Sigmoid colon (tissue), 7 donors: ENCODE measurements at places on chromosomes 4 and X. TPM values are rescaled to one million over a fixed set of nuclear protein-coding genes. Genes with fewer than 3 reads are reported as not detected.

ENPP6 gene
- 0.27 TPM for total RNA-seq

DNA sequence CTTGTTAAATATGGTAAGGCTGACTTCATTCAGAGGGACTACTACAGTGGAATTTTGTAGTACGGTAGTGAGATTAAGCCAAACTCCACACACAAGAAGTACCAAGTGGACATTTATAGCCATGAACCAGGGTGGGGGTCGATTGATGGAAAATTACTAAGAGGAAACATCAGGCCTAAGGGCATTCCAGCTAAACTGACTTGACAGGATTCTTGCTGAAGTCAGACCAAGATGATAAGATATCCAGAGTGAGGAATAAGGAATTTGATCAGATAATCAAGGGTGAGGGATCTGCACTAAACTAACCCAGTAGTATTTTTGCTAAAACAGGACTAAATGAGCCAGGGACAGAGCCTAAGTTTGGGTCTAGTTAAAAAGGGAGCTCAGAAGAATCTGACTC, 597.5 kb downstream of the RPA4 start:
- H3K27me3 ChIP-seq = no peaks in the 10 kb centered on the region
- H3K27ac ChIP-seq = no peak overlapping the region
- DNase-seq = no peak
- H3K36me3 ChIP-seq = no peaks in the 10 kb centered on the region

PPARGC1A gene
- 3.2 TPM for total RNA-seq

- H3K4me1 ChIP-seq = no peaks in the 10 kb centered on the region
- no peak for DNase-seq
- H3K36me3 ChIP-seq = no peaks in the 10 kb centered on the region
- no peaks in the 10 kb centered on the region for H3K27me3 ChIP-seq
These were observed 49.5 kb downstream of the SHISA3 start for GRCh38 chr4:42446823-42447222.

GRCh38 chrX:130626521-130626920, 224.7 kb downstream of the RBMX2 start:
- DNase-seq = no peak
- no peaks in the 10 kb centered on the region for H3K36me3 ChIP-seq
- no peaks in the 10 kb centered on the region for H3K27me3 ChIP-seq
- H3K4me3 ChIP-seq = no peak overlapping the region
- H3K27ac ChIP-seq = no peak overlapping the region
- no peaks in the 10 kb centered on the region for H3K4me1 ChIP-seq

DNA sequence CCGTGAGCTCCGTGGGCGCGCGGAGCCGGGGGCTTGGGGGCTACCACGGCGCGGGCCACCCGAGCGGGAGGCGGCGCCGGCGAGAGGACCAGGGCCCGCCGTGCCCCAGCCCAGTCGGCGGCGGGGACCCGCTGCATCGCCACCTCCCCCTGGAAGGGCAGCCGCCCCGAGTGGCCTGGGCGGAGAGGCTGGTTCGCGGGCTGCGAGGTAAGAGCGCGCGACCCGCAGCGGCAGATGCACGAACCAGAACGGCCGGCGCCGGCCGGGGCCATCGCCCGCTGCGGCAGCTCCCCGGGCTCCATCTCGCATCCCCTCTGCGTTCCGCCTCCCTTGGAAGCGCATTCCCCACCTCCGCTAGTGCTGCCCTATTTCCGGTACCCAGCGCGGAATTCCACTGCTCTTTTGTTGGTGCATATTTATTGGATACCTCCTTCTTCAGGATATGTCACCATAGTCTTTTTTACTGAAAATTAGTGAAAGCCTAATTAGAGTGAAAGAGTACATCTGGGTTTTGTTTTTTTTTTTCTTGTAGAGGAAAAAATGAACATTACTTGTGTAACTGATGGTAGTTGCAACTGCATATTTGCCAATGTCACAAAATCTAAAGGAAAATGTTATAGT, 797 bp downstream of the PKD2 start:
- peak; percentile 75 for DNase-seq
- no peaks in the 10 kb centered on the region for H3K36me3 ChIP-seq
- H3K4me1 ChIP-seq = no peaks in the 10 kb centered on the region
- H3K27ac ChIP-seq = peak overlapping the region; percentile 95
- H3K4me3 ChIP-seq = peak overlapping the region; percentile 80

MAGEA9B gene
- total RNA-seq = not detected

TRPC3 gene
- total RNA-seq = 0.36 TPM

EBP gene
- 22.7 TPM for total RNA-seq

- no peak for DNase-seq
- H3K4me1 ChIP-seq = peaks cover 27% of the 10 kb centered on the region
- H3K4me3 ChIP-seq = no peak overlapping the region
- no peaks in the 10 kb centered on the region for H3K36me3 ChIP-seq
- H3K27me3 ChIP-seq = no peaks in the 10 kb centered on the region
These were observed 86.0 kb downstream of the WWC2 start for GRCh38 chr4:183185018-183185417.

DNA sequence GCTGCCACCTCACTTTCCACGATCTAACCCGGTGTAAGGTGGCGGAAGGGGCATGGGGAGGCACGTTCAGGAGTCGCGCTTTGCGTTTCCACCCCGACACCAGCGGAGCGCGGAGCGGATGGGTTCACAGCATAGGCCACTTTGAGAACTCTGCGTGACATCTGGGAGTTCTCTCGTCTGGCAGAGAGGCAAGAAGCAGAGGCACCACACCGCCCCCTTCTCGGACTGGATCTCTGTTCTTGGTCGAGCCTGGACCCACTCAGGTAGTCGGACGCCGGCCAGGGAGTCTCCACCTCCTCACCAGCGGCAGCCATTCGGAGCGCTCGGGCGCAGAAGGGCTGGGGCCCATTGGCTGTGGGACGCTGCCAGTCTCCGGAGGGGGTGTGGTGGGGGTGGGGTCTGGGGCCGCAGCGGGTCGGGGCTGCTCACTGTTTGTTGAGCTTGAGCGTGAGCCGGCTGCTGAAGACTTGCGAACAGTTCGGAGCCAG, at the start of gene DACH2:
Gene DACH2 (plus strand): TSS at position 428 of the 488 bp plus-strand sequence.
- peaks cover 11% of the 10 kb centered on the region for H3K4me1 ChIP-seq
- H3K27me3 ChIP-seq = peaks cover 5% of the 10 kb centered on the region
- H3K36me3 ChIP-seq = no peaks in the 10 kb centered on the region

UCHL1 gene
- 125 TPM for total RNA-seq

- no peaks in the 10 kb centered on the region for H3K36me3 ChIP-seq
- H3K4me3 ChIP-seq = no peak overlapping the region
- DNase-seq = peak; percentile 59
- H3K27me3 ChIP-seq = no peaks in the 10 kb centered on the region
- no peaks in the 10 kb centered on the region for H3K4me1 ChIP-seq
These were observed 191.8 kb downstream of the ADAM29 start for GRCh38 chr4:175109933-175110332.

DNA sequence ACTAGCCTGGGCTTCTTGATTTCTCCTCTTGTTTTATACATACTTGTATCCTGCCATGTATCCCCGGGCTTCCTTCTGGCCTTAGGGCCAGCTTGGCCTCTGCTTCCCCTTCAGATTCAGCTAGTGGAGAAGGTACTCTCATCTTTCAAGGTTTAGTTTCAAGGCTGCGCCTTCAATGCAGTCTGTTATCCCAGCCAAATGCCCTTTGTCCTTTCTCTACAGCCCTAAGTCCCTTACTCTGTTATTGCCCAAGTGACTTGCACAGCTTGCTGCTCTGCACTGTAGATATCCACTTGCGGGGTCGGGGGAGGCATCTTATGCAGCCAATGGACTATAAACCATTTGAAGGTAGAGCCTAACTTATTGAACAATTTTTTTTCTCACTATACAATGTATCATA, 357.5 kb downstream of the PPP1R2C start:
- no peak for DNase-seq
- H3K27me3 ChIP-seq = no peaks in the 10 kb centered on the region
- H3K27ac ChIP-seq = no peak overlapping the region
- no peaks in the 10 kb centered on the region for H3K36me3 ChIP-seq
- H3K4me1 ChIP-seq = no peaks in the 10 kb centered on the region

GRCh38 chr4:10808591-10808990, 124.0 kb upstream of the CLNK start:
- no peak overlapping the region for H3K4me3 ChIP-seq
- no peaks in the 10 kb centered on the region for H3K27me3 ChIP-seq
- no peaks in the 10 kb centered on the region for H3K36me3 ChIP-seq
- peaks cover 10% of the 10 kb centered on the region for H3K4me1 ChIP-seq
- peak; percentile 67 for DNase-seq
- no peak overlapping the region for H3K27ac ChIP-seq

GRCh38 chr4:84470204-84470785, 28.8 kb downstream of the NKX6-1 start:
- no peak overlapping the region for H3K4me3 ChIP-seq
- no peak for DNase-seq
- no peaks in the 10 kb centered on the region for H3K27me3 ChIP-seq
- H3K36me3 ChIP-seq = no peaks in the 10 kb centered on the region

DNA sequence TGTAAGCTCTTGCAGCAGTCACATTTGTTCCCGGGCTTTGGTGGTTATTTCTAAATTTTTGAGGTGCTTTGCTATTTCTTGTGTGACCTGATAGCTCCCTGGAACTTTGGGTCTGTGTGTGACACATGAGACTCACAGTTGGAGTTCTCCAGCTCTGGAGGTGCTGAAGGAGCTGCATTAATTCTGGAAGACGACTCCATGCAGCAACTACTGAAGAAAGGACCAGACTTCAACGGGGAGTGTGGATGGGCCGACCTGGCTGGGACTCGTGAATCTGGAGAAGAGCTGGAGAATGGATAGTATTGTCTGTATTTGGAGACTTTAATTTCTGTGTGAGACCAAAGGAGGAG, 1.5 kb downstream of the MRFAP1 start:
- peaks cover 19% of the 10 kb centered on the region for H3K36me3 ChIP-seq
- DNase-seq = no peak
- H3K27me3 ChIP-seq = no peaks in the 10 kb centered on the region
- H3K4me3 ChIP-seq = peak overlapping the region; percentile 83
- peak overlapping the region; percentile 96 for H3K27ac ChIP-seq
- no peaks in the 10 kb centered on the region for H3K4me1 ChIP-seq

- peak overlapping the region; percentile 72 for H3K27ac ChIP-seq
- H3K27me3 ChIP-seq = no peaks in the 10 kb centered on the region
- no peaks in the 10 kb centered on the region for H3K36me3 ChIP-seq
- DNase-seq = no peak
- H3K4me1 ChIP-seq = peaks cover 29% of the 10 kb centered on the region
- H3K4me3 ChIP-seq = no peak overlapping the region
These were observed 7.2 kb upstream of the SORBS2 start for GRCh38 chr4:185819144-185819543.

TRPC5OS gene
- not detected for total RNA-seq

DNA sequence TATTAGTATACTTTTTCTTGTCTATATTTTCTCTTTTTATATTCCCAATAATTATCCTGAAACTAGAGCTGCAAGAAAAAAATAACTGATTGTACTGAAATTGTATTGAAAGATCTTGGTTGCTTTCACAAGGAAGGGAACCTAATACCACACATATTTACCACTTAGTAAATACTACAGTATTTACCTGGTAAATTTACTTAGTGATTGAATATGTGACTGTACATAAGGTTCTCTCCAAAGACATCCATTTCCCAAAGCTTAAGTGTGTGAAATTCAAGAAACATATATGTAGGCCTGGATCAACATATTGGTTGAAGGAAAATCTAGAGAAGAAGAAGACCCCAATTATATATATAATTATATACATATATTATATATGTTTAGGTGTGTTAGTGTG, 1272.7 kb downstream of the C4orf33 start:
- no peak overlapping the region for H3K4me3 ChIP-seq
- DNase-seq = no peak
- H3K27me3 ChIP-seq = no peaks in the 10 kb centered on the region
- H3K27ac ChIP-seq = no peak overlapping the region
- no peaks in the 10 kb centered on the region for H3K36me3 ChIP-seq
- no peaks in the 10 kb centered on the region for H3K4me1 ChIP-seq

DNA sequence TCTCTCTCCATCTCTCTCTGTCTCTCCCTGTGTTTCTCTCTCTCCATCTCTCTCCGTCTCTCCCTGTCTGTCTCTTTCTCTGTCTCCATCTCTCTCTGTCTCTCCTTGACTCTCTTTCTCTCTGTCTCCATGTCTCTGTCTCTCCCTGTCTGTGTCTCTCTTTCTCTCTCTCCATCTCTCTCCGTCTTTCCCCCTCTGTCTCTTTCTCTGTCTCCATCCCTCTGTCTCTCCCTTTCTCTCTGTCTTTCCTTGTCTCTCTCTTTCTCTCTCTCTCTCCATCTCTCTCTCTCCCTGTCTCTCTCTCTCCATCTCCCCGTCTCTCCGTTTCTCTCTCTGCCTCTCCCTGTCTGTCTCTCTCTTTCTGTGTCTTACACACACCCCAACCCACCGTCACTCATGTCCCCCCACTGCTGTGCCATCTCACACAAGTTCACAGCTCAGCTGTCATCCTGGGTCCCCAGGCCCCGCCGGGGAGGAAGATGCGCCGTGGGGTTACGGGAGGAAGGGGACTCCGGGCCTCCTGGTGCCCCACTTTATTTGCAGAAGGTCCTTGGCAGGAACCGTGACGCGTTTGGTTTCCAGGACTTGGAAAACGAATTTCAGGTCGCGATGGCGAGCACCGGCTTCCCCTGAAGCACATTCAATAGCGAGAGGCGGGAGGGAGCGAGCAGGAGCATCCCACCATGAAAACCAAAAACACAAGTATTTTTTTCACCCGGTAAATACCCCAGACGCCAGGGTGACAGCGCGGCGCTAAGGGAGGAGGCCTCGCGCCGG, 1.2 kb upstream of the SHOX start:
- H3K36me3 ChIP-seq = no peaks in the 10 kb centered on the region
- peaks cover 72% of the 10 kb centered on the region for H3K27me3 ChIP-seq
- peaks cover under 1% of the 10 kb centered on the region for H3K4me1 ChIP-seq
- no peak overlapping the region for H3K27ac ChIP-seq

- no peak overlapping the region for H3K4me3 ChIP-seq
- H3K27me3 ChIP-seq = no peaks in the 10 kb centered on the region
- H3K36me3 ChIP-seq = no peaks in the 10 kb centered on the region
- H3K27ac ChIP-seq = no peak overlapping the region
- no peak for DNase-seq
- H3K4me1 ChIP-seq = no peaks in the 10 kb centered on the region
These were observed 37.0 kb downstream of the ZFP42 start for GRCh38 chr4:188032583-188032982.

GRCh38 chr4:17241835-17242234, 270.1 kb downstream of the QDPR start:
- no peak for DNase-seq
- no peaks in the 10 kb centered on the region for H3K4me1 ChIP-seq
- H3K27me3 ChIP-seq = no peaks in the 10 kb centered on the region
- no peaks in the 10 kb centered on the region for H3K36me3 ChIP-seq

GRCh38 chr4:23929248-23929647, 39.4 kb upstream of the PPARGC1A start:
- DNase-seq = no peak
- no peak overlapping the region for H3K27ac ChIP-seq
- H3K27me3 ChIP-seq = no peaks in the 10 kb centered on the region
- H3K4me1 ChIP-seq = peaks cover 16% of the 10 kb centered on the region

- H3K27ac ChIP-seq = no peak overlapping the region
- H3K4me1 ChIP-seq = no peaks in the 10 kb centered on the region
- no peaks in the 10 kb centered on the region for H3K27me3 ChIP-seq
- DNase-seq = no peak
- no peaks in the 10 kb centered on the region for H3K36me3 ChIP-seq
- no peak overlapping the region for H3K4me3 ChIP-seq
These were observed 42.1 kb upstream of the ANKRD50 start for GRCh38 chr4:124754681-124755080.

GRCh38 chr4:51932261-51932660, 87.9 kb downstream of the LRRC66 start:
- DNase-seq = no peak
- H3K36me3 ChIP-seq = no peaks in the 10 kb centered on the region
- H3K27ac ChIP-seq = no peak overlapping the region
- H3K4me1 ChIP-seq = no peaks in the 10 kb centered on the region

- H3K27me3 ChIP-seq = no peaks in the 10 kb centered on the region
- DNase-seq = no peak
- no peaks in the 10 kb centered on the region for H3K4me1 ChIP-seq
- no peak overlapping the region for H3K4me3 ChIP-seq
- no peaks in the 10 kb centered on the region for H3K36me3 ChIP-seq
These were observed 424.0 kb upstream of the NDST4 start for GRCh38 chr4:115537387-115537786.

SORCS2 gene
- 3.9 TPM for total RNA-seq
